ENCODE measurements at places on chromosomes 3 and 15. TPM values are rescaled to one million over a fixed set of nuclear protein-coding genes. Genes with fewer than 3 reads are reported as not detected.

SAMD7 gene
- not detected for total RNA-seq

ATP13A5 gene
- total RNA-seq, result not detected

EIF4E3 gene
- 5.1 TPM for total RNA-seq

TMEM212 gene
- total RNA-seq, result not detected

TUSC7 gene
- total RNA-seq, result not detected

IL5RA gene
- total RNA-seq, result not detected

THOC7 gene
- 52.5 TPM for total RNA-seq

APBA2 gene
- total RNA-seq, result 5.1 TPM
